ENCODE measurements at places on chromosomes 3 and 15. TPM values are rescaled to one million over a fixed set of nuclear protein-coding genes. Genes with fewer than 3 reads are reported as not detected.

CD200 gene
- total RNA-seq: 3.7 TPM

RFC4 gene
- total RNA-seq: 12.3 TPM

GRCh38 chr15:76503804-76504203 lies 167.2 kb downstream of the ISL2 start:
- no peak for DNase-seq

GRCh38 chr3:132285620-132285945 lies 31.6 kb upstream of the ACP3 start:
- no peak for DNase-seq

DNA sequence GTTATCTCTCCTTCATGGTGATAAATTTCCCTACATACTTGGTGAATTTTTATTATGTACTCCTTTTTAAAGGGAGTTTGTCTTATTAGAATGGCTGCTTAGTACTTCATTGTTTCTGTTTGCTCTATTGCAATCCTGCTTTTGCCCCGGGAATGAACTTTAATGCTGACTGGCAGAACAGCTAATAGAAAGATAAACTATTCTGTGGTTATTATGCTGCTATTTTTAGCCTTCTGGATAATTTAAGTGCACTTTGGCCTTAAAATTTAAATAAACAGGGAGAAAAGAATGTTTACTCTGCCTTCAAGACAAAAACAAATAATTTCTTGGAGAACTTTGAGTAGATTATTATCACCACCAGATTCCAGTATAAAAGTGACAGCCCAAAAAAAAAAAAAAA lies 413.8 kb upstream of the CCDC54 start:
- no peak for DNase-seq

Data from lower leg skin (tissue), 4 donors.